ENCODE measurements at places on chromosomes 5 and 9.

DNA sequence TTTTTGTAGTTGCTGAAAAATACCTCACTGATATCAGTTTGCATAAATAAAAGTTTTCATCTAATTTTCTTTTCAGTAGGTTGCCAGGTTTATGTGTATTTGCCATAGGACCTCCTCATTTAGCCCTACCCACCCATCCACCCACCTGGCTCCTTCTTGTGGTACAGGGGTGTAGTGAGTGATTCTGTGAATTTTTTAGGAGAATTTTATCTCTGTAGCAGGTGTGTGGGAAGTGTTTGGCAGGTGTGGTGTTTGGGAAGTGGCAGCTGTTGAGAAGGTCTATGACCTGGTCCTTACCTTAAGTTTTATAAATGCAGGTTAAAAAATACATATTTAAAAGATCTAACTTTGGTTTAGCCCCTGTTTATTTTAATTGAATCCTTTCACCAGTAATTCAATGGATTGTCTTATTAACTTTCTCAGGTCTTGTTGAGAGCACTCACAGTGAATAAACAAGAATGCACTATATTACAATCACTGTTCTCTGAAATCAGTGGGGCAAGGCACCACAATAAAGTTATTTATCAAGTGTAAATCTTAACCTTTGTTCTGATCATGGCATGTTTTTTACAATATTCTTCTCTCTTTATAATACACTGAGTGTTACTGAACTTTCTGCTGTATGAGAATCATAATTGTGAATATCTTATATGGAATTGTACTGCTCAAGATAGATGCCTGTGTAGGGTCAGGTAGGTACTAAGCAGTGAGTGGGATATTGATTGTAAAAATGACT lies 189.1 kb downstream of the WDR70 start:
- DNase-seq, result no peak

DNA sequence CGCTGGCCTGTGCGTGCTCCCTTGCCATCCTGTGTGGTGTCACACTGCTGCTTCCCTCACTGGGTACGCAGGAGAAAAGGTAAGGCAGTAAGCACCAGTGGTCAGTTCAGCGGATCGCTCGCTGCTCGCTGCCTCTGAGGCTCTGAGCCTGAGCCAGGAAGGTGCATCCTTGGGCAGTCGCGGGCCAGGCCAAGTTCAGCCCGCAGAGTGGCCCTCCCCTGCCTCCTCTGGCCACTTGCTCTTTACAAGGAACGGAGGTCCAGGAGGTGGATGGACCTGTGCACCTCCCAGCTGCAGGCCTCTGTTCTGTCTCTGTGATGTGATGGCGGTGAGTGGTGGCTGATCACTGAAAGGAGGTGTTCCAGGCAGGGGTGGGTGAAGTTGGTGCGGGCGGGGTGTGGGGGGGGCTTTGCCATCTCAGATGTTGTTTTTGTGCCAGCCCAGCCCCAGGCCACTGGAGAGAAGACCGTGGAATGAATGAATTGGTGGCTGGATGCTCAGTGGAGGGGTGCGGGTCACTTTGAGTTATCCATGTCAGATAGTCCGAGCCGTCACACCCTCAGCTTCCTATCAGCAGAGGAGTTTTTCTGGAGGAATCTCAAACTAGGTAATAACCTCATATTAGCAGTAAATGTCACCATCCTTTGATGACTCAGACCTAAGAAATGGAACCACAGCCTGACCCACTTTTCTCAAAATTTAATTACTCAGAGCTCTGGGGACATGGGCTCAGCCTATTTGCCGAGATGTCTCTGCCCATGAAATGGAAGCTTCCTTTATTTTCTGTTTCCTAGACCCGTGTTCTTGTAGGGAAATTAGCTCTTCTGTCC lies 7.3 kb downstream of the COL5A1 start:
- DNase-seq, result no peak

- DNase-seq, result no peak
Measured at GRCh38 chr9:81855538-81855937, 72.7 kb upstream of the SPATA31D4 start.

DNA sequence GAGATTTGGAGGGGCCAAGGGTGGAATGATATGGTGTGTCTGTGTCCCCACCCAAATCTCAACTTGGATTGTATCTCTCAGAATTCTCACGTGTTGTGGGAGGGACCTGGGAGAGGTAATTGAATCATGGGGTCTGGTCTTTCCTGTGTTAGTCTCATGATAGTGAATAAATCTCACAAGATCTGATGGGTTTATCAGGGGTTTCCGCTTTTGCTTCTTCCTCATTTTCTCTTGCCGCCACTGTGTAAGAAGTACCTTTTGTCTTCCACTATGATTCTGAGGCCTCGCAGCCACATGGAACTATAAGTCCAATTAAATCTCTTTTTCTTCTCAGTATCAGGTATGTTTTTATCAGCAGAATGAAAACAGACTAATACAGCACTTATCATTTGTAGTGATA lies 29.5 kb upstream of the SPIN1 start:
- no peak for DNase-seq

- no peak for DNase-seq
Measured at GRCh38 chr9:94900222-94901018, 173.9 kb downstream of the AOPEP start.

GRCh38 chr9:22112870-22113821 lies 104.0 kb upstream of the CDKN2B start:
- DNase-seq, result no peak

GRCh38 chr9:4987961-4988421 lies 2.9 kb downstream of the JAK2 start:
- peak; percentile 22 for DNase-seq

DNA sequence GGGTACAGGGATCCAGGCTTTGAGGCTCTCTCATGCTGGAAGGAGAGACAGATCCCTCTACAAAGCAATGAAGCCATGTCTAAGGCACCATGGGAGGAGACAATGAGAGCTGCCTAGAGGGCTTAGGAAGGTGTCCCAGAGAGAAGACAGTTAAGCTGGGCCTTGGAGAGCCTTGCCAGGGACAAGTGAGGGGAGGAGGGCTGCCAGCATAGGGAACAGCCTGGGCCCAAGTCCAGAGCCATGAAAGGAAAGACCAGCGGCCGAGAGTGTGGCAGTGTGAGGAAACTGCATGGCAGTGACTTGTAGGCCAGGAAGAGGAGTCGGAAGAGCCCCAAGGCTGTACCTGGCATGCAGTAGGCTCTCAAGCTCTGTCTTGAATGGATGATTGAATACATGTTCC lies 88.5 kb downstream of the PSD2 start:
- no peak for DNase-seq

DNA sequence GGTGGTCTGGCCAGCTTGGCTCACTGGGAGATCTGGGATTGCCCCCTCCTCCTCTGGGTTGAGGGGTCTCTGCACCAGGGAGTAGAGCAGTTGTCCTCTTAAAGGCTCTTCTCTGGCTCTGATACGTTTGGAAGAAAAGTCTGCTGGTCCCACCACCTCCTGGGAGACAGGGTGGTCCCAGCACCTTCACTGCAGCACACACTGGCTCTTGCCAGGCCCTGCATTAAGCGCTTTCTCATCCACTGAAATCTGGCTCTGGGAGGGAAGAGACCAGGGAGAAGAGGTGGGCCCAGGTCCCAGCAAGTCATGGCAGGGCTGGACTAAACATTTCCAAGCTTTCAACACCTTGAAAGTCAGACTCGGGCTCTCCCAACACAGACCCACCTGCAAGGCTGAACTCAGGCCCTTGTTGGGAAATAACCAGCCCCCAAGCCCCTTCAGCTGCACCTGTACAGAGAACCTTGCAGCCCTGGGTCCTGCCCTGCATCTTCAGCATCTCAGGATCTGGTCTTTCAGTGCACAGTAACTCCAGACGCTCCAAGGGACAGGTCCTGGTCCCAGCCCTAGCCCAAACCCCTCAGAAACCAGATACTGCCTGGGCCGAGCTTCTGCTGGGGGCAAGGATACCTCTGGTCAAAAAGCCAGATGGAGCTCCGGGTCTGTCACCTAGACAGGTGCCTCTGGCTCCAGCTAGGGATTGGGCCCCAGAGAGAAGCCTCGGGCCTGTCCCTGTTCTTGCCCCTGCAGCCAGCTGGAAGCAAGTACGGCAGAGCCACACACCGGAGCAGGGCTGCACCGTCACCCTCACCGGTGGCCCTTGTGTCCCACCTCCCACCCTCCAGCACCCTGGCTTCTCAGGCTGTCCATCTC lies 134.5 kb downstream of the DAB2IP start:
- no peak for DNase-seq

DNA sequence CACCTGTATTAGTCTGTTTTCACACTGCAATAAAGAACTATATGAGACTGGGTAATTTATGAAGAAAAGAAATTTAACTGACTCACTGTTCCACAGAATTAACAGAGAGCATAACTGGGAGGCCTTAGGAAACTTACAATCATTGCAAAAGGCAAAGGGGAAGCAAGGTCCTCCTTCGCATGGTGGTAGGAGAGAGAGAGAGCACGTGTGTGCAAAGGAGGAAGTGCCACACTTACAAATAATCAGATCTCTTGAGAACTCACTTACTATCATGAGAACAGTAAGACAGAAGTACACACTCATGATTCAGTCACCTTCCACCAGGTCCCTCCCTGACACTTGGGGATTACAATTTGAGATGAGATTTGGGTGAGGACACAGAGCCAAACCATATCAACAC lies 258.7 kb downstream of the TRIM32 start:
- DNase-seq, result no peak

- DNase-seq, result no peak
Measured at GRCh38 chr9:36078051-36078450, 41.3 kb downstream of the RECK start.

DNA sequence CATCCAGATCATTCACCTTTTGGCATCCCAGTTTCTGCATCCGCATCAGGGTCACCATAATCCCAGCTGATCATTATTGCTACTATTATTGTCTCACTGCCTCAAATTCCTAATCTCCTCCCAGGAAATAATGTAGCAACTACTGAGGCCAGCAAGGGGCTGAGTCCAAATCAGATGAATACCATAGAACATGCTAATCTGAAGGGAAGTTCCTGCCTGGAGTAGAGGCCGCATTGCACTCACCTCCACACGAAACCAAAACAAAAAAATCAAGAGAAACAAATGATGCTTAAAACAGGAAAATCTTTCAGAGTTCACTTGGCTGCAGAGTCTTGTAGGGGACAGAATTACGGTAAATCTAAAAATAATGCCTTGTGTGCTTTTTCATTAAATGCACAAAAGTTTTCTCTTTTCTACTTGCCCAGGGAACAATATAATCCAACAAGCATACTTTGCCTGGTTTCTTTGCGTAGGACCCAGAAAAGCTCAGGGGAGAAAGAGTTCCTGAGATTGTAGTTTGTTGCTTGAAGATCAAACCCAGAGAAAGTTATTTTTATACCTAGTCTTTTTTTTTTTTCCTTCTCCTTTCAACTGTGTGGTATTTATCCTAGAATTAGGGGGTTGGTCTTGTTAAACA lies 87.7 kb upstream of the KLF4 start:
- DNase-seq, result no peak
